ENCODE measurements at places on chromosomes 1 and 21.

GRCh38 chr1:93113127-93113526 lies 34.0 kb downstream of the MTF2 start:
- no peak for DNase-seq
- no peak overlapping the region for H3K27ac ChIP-seq
- H3K4me3 ChIP-seq: no peak overlapping the region
- no peaks in the 10 kb centered on the region for H3K27me3 ChIP-seq
- H3K4me1 ChIP-seq: no peaks in the 10 kb centered on the region
- peaks cover 58% of the 10 kb centered on the region for H3K36me3 ChIP-seq

DNA sequence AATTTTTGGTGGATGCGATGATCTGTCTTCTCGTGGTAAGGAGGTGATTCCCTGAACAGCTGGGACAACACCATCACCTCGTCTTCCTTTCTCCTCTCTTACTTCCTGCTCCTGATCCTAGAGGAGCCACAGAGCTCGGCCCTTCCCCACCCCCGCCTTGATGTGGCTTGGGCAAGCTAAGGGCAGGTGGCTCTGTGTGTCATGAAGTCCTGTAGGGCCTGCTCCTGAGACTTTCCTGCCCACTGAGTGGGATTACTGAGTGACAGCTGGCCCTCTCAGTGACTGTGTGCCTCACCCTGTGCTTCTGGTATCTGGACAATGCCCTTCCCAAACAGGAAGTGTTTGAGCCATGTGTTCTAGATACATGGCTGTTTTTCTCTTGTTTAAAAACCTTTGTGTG lies 153.0 kb downstream of the KCNJ6 start:
- no peaks in the 10 kb centered on the region for H3K27me3 ChIP-seq
- H3K27ac ChIP-seq: no peak overlapping the region
- no peak overlapping the region for H3K4me3 ChIP-seq
- no peak for DNase-seq
- H3K36me3 ChIP-seq: no peaks in the 10 kb centered on the region
- no peaks in the 10 kb centered on the region for H3K4me1 ChIP-seq

- no peak for DNase-seq
- no peaks in the 10 kb centered on the region for H3K4me1 ChIP-seq
- H3K27me3 ChIP-seq: no peaks in the 10 kb centered on the region
- no peaks in the 10 kb centered on the region for H3K36me3 ChIP-seq
- no peak overlapping the region for H3K4me3 ChIP-seq
Measured at GRCh38 chr1:6923955-6924881, 139.0 kb downstream of the CAMTA1 start.

- peak; percentile 40 for DNase-seq
- no peaks in the 10 kb centered on the region for H3K4me1 ChIP-seq
- H3K4me3 ChIP-seq: no peak overlapping the region
- H3K27me3 ChIP-seq: no peaks in the 10 kb centered on the region
- no peak overlapping the region for H3K27ac ChIP-seq
Measured at GRCh38 chr1:34129630-34130029, 35.4 kb downstream of the CSMD2 start.

GRCh38 chr1:184387069-184387475 lies 243 bp downstream of the C1orf21 start:
- no peaks in the 10 kb centered on the region for H3K27me3 ChIP-seq
- peak overlapping the region; percentile 87 for H3K4me3 ChIP-seq
- DNase-seq: no peak
- H3K36me3 ChIP-seq: no peaks in the 10 kb centered on the region
- H3K27ac ChIP-seq: no peak overlapping the region

GRCh38 chr1:71785000-71785399 lies 497.3 kb downstream of the NEGR1 start:
- no peak overlapping the region for H3K4me3 ChIP-seq
- H3K27ac ChIP-seq: no peak overlapping the region
- H3K27me3 ChIP-seq: no peaks in the 10 kb centered on the region
- DNase-seq: no peak
- no peaks in the 10 kb centered on the region for H3K4me1 ChIP-seq
